ENCODE measurements at places on chromosomes 3 and 15.
A peak's percentile ranks its signal among the peaks of the same experiment; 100 is the strongest.

GRCh38 chr3:149042789-149043386 is 43.4 kb downstream of the HLTF start:
- DNase-seq: no peak

- DNase-seq: no peak
Measured at GRCh38 chr3:37307321-37307720, 132.9 kb upstream of the LRRFIP2 start.

- DNase-seq: no peak
Measured at GRCh38 chr3:105828703-105829102, 40.1 kb downstream of the CBLB start.

DNA sequence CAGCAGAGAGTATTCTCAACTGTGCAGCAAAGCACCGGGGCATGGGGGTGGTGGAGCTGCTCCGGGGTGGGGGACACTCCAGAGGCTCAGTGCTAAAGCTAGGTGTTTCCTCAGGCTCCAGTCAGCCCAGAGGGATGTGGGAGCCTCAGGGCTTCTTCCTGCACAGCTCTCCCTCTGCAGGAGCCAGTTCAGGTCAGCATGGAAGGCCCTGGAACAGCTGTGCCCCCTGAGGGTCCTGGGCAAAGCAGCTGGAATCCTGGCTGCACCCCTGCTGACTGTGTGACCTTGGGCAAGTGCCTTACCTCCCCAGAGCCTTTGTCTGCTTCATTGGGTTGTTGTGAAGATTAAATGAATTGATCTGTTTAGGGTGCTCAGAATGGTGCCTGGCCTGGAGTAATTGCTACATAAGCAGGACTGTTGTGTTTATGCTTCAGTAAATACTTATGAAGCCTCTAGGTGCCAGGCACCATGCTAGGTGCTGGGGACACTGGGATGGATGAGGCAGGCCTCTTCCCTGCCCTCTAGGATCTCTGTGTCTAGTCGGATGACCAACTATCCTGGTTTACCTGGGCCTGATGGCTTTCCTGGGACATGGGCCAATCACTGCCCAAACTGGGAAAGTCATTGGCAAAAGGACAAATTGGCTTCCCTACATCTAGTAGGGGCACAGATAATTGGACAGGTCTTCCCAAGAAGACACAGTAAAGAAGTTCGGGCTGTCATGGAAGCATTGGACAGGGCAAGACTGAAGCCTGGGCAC is 64.2 kb upstream of the LCTL start:
- no peak for DNase-seq

GRCh38 chr15:25727116-25727515 is 136.0 kb downstream of the ATP10A start:
- no peak for DNase-seq

DNA sequence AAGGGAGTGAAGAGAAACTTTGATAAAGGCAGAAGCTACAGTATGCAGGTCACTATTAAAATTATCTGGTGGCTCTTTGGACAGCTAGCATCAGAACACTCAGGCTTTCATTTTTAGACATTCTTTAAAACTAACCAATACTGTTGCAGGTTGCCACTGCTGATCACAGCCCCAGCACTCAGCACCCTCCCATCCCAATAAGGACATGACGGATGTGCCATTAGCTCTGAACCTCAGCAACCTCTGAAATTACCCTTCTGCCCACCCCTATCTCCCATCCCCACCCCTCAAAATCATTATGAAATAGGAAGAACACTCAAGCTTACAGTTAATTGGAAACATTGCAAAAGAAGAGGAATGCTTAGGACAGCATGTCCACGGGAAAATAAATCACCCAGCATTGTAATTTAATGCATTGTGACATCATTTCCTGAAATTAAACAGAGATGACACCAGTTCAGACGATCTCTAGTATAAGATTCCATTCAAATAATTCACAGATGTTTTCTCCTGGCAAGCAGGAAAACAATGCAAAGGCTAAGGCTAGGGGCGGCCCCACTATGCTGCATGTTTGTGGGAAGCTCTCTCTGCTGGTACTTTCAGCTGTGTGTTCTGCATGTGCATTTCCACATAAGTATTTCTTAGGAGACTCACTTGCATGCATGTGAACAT is 71.6 kb downstream of the MEIS2 start:
- DNase-seq: no peak

GRCh38 chr3:102307442-102307841 is 127.4 kb upstream of the ZPLD1 start:
- DNase-seq: no peak

GRCh38 chr3:155065537-155065936 is 14.6 kb upstream of the MME start:
- DNase-seq: no peak

GRCh38 chr3:187963677-187964385 is 190.1 kb upstream of the LPP start:
- no peak for DNase-seq

DNA sequence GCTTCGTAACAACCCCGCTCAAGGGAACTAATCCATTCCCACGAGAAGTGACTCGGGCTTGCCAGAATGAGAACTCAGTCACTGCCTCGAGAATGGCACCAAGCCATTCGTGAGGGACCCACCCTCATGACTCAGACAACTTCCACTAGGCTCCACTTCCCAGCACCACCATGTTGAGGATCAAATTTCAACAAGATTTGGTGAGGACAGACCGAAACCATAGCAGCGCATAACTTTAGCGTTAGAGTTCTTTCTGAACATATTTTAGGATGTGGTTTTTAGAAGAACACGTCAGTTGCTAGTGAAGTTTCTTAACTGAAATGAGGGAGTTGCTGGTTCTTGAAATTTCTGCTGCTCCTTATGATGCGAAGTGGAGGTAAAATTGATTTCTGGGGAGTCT is 13.5 kb downstream of the PTPRG start:
- no peak for DNase-seq

DNA sequence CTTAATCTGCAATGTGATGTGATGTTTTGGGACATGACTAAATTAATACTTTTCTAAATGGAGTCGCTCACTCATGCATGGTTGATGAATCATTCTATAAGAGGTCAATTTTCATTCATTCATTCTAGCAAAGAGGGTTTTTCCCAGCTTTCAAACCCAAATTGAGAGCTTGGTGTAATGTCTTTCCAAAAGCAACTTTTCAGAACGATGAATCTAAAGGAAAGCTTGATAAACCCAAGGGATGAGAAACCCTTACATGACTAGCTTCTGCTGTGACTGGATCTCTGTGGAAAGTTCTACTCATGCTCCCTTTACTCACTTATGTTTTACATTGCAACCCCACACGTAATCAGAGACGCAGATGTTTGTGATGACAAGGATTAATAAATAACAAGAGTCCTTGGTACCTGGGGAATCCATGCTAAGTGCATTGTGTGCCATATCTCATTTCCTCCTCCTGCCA is 47.7 kb downstream of the PDZRN3 start:
- DNase-seq: no peak

GRCh38 chr3:31977736-31978135 is 3.3 kb downstream of the OSBPL10 start:
- no peak for DNase-seq

DNA sequence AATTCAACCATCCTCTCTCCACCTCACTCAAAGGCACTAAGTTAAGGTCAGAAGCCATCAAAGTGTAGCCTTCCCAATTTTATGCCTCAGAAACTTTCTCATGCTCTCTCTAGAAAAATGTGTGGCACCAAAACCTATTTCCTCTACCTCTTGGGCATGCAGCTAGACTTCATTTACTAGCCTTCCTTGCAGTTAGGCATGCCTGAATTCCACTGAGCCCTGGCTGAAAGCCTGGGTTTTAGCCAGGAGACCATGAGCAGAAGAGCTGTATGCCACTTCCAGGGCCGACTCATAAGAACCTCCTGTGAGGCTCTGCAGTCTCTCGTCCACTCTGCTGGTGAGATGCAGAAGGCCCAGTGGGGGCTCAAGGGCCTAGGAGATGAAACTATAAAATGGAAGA is 145.0 kb downstream of the MYLK start:
- no peak for DNase-seq

DNA sequence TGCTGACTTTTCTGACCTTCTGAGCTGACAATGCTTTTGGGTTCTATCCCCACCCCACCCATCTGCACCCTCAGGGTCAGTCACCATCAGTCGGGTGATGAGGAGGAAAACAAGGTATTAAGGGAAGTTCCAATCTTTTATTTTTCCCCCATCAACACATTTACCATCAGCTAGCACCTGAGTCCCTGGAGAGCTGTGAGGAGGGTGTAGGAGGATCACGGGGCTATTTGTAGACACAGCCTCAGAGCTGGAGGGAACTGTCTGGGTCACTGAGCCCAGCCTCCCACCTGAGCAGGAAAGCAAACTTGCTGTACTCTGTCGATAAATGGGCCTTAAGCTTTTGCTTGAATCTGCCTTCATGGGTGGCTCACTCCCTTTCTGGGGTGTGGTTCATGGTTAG is 24.8 kb upstream of the ZFAND6 start:
- DNase-seq: peak; percentile 53

DNA sequence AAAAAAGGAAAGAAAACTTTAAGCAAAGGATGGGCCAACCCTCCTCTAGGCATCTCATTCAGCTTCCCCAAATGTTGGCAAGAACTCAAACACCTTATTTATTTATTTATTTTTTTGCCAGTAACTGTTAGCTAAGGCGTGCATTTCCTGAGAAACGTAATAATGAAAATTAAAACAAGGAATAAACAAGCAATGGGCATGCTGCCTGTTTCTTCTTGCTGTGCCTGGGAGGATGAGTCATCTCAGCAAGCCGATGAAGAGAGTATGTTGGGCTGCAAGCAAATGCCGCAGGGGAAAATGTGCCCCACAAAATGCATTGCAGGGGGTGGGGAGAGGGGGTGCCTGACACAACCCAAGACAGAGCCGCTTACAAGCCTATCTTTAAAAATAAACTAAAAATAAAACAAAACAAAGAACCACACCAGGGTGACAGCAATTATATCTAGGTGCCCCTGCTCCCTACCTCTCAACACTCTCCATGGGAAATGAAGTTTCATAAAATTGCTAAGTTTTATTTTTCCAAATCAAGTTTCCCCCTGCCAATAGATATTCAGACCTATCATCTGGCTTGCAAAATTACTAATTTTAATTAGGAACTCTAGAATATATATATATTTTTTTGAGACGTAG is 40.3 kb downstream of the EIF4E3 start:
- no peak for DNase-seq

DNA sequence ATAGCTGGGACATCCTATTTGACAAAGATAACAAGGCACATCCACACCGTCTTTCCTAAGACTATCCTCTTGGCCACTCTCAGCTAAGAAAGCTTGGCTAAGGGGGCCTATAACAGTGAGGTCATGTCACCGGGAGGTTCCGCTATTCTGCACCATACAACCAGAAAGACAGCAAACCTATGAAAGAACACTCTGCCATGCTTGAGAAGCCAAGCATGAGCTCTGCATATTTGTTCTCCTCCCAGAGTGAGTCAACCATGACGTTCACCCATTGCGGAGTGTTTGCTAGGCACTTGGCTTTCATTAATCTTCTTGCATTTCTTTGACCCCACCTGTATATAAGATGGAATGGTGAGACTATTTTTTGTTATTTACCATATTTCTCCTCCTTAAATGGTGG is 141.2 kb downstream of the GMNC start:
- peak; percentile 24 for DNase-seq

GRCh38 chr3:52710512-52710911 is 4.6 kb downstream of the SPCS1 start:
- no peak for DNase-seq

DNA sequence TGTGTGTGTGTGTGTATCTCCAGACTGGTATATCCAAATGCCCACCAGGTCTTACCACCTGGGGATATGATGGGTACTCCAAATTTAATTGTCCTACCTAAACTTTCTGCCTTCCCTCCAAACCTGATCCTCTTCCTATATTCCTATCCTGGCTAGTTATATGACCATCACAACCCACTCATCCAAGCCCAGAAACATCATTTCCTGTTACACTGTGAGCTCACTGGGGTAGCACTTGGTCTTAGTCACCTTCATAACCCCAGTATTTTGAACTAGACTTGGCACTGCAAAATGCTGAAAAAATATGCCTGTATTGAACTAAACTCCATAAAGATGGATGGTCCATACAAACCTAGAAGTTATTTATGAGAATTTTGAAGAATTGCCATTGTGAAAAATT is 178.8 kb upstream of the EIF1B start:
- DNase-seq: no peak

DNA sequence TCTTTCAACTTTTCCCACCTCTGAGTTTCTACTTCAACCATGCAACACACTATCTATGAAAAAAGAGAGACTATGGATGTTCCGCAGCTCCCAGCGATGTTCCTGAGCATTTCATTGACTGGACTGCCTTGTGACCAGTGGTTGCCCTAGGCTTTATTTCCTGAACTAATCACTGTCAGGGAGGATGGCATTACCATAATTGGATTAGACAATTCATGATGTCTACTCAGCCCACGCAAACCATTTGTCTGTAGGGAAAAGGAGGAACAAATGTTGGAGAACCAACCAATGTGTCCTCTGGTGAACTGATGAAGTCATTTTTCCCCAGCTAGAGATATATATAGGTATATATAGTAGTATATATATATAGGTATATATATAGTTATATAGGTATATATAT is 229.3 kb upstream of the MCTP2 start:
- DNase-seq: no peak

DNA sequence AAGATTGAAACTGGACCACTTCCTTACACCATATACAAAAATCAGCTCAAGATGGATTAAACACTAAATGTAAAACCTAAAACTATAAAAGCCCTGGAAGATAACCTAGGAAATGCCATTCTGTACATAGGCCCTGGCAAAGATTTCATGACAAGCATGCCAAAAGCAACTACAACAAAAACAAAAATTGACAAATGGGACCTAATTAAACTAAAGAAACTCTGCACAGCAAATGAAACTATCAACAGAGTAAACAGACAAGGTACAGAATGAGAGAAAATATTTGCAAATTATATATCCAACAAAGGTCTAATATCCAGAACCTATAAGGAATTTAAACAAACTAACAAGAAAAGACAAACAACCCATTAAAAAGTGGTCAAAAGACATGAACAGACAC is 173.1 kb upstream of the CCDC54 start:
- DNase-seq: no peak

DNA sequence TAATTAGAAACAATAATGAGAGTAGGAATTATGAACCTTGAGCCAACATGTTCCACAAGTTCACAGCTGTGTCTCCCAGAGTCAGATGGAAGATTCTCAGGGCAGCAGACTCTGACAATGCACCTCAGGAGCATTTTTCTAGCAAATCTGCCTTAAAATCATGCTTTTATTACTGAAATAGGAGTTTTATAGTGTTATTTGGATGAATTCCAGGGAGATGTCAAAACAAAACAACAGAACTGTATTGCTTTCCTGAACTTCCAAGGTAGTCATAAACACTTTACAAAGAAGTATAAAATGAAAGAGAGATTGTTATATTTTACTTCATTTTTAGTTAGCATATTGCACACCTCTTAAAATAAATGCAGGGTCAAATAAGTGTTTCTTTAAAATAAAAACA is 77.0 kb downstream of the P3H2 start:
- DNase-seq: no peak

GRCh38 chr3:34929036-34929435 is 710.3 kb upstream of the ARPP21 start:
- DNase-seq: no peak

DNA sequence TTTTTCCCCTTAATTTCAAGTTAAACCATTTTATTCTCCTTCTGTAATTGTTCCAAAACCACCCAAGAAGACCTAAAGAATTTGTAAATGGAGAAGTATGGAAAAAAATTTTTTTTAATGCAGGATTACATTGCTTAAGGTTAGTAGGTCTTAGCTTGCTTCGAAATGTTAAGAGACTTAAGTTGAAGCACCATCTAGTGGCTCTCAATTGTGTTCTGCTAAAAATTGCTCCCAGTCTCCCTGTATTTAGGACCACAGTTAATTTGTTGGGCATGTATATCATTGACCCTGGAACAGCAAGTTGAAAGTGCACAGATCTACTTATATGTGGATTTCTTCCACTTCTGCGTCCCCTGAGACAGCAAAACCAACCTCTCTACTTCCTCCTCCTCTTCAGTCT is 32.4 kb downstream of the CD200R1L start:
- no peak for DNase-seq
